ENCODE measurements at places on chromosomes 16 and 17.

DNA sequence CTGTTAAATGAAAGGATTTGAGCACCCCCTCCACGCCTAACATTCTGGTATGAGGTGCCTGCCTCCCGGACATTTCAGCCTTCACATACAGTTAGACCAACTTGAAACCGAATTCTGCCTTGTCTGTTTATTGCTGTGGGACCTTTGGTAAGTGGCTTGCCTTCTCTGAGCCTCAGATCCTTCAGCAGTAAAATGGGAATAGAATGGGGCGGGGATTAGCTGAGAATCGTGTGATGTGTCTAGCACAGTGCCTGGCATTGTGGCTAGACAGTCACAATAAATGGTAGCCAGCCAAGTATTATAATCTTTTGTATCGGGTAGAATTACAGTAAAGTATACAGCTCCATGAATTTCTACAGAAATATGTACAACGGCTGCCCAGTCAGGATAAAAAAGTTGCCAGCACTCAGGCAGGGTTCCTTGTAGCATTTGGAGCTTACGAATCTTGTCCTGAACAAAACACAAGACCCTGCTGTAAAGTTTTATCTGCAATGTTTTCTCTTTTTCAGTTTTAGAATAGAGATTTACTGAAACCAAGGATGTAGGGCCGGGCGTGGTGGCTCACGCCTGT, 786 bp downstream of the TMC7 start:
- DNase-seq = no peak

- DNase-seq = no peak
Measured at GRCh38 chr16:49638673-49639610, 217.0 kb downstream of the ZNF423 start.

DNA sequence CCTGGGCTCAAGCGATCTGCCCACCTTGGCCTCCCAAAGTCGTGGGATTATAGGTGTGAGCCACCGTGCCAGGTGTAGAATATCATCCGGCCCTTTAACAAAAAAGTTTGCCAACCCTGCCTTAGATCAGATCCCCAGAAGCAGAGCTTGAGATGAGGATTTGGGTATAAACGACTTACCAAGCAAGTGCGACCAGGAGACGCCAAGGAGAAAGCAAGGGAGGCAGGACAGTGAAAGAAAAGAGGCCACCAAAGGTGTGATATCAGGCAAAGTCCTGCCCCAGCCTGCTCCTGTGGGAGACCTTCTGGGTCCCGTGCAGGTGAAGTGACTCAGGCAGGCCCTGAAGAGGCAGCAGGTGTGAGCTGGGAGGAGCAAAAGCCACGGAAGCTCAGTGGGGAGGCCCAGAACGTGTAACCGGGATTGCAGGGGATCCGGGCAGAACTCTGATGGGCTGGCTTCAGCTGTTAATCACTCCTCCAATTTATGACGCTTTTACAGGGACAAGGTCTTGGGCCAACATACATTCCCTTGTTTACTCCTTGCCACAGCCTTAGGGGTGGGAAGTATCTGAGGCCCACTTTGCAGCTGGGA, 14.1 kb upstream of the CALB2 start:
- no peak for DNase-seq

- no peak for DNase-seq
Measured at GRCh38 chr16:86556576-86556975, 1.5 kb upstream of the MTHFSD start.

DNA sequence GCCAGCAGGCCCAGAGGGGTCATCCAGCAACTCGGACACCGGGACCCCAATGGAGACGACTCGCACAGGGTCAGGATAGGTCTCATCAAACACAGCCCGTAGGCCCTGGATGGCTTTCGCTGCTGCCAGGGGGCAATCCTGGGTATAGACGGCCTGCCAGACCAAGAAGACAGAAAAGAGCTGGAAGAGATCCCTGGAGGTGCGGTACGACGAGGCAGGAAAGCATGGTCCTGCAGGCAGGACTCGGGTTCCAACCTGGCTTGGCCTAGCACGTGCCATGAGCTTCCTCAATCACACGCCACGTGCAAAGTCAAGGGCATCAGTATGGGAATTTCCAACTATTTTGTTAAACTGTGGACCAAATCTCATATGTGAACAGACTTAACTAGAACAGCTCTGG, 6.3 kb upstream of the EXOSC6 start:
- DNase-seq = no peak

GRCh38 chr17:53088481-53088880, 734.2 kb upstream of the KIF2B start:
- DNase-seq = no peak

DNA sequence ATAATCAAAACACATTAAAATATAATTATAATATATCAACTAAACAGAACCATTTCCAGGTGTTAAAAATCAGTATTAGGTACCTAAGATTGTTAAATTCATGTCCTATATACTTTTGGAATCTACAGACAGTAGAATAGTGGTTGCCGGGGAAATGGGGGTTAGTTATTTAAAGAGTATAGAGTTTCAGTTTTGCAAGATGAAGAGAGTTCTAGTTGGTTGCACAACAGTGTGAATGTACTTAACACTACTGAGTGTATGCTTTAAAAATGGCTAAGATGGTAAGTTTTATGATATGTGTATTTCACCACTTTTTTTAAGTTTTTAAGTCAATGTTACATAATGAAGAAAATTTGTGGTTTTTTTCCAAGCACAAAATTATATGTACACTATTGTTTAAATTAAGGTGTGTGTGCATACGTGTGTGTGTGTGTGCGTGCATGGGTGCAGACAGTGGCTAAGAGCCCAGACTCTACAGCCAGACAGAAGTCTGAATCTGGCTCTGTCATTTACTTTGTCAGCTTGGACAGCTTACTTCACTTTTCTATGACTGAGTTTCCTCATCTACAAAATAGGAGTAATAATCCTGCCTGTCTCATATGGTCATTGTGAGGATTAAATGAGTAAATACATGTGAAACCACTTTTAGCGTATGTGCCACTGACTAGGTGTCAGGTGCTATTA, 25.3 kb upstream of the PHAF1 start:
- DNase-seq = peak; percentile 43

Data from hematopoietic multipotent progenitor cell treated with erythropoietin and hydrocortisone succinate and interleukin-3 and kit ligand, for 4 days (in vitro differentiated cells).